HTR-8/SVneo (cell line): ENCODE measurements at places on chromosomes 3 and 15.

DNA sequence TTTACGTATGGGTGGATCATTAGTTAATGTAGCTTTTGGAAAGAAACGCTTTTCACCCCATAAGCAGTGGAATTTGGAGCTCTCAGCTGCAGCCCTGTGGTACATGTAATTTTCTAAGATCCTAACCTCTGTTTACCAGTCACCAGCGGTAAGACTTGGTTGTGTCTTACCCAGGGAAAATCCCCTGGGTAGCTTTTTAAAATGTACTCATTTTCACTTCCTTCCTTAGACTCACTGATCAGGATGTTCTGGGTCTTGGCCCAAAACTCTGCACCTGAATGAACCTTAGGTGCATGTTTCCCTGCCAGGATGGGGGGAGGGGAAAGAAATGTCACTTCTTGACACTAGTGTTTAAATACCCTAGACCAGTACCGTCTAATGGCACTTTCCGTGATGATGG lies 605.2 kb downstream of the MAGI1 start:
- DNase-seq, result no peak

- no peak for DNase-seq
These were observed 75.4 kb upstream of the HACD2 start for GRCh38 chr3:123660141-123660675.

DNA sequence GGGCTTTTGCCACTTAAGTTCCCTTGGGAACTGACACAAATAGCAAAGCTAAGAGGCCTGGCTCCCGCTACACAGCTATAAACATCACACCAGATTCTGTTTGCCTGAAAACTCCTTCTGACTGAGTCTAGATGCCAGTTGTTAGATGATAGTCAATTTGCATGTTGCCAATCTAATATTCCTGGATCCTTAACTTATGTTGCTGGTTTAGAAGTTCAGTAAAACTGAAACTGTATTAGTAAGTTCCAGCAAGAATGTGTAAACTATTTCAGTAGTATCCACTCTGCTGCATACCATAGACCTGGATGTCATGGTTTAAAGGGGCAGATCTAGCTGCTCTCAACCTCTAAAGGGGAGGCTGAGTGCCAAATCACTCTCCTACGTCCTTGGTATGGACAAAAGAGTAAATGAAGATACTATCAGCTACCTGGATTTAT lies 27.1 kb upstream of the LACTB start:
- DNase-seq, result peak; percentile 34

- no peak for DNase-seq
These were observed 622.2 kb downstream of the ZPLD1 start for GRCh38 chr3:103057003-103057402.

GRCh38 chr15:66144978-66145725 lies 108.4 kb downstream of the MEGF11 start:
- DNase-seq, result no peak

DNA sequence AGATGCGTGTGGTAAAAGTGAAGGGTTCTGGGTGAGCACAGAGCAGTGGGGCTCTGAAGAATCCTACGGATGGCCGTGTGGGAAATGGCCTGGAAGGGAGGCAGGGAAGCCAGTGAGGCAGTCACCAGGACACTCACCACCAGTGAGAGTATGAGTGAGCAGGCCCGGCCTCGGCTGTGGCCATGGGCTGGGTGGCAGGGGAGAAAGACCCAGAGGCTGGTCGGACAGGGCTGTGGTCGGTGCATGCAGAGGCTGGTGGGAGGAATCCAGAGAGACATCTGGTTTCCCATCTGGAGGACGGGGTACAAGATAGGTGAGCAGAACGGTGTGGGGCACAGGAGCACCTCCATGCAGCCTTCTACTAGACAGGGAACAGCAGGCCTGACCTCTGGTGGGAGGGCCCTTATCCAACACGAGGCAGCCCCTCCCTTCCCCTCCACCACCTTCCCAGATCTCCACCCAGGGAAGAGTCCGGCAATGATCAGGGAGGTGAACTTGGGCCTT lies 10.1 kb downstream of the PCSK6 start:
- DNase-seq, result no peak

- DNase-seq, result no peak
These were observed 130.4 kb downstream of the PPM1L start for GRCh38 chr3:160886421-160886820.

- DNase-seq, result no peak
These were observed 199.6 kb upstream of the GADL1 start for GRCh38 chr3:31094048-31094447.

DNA sequence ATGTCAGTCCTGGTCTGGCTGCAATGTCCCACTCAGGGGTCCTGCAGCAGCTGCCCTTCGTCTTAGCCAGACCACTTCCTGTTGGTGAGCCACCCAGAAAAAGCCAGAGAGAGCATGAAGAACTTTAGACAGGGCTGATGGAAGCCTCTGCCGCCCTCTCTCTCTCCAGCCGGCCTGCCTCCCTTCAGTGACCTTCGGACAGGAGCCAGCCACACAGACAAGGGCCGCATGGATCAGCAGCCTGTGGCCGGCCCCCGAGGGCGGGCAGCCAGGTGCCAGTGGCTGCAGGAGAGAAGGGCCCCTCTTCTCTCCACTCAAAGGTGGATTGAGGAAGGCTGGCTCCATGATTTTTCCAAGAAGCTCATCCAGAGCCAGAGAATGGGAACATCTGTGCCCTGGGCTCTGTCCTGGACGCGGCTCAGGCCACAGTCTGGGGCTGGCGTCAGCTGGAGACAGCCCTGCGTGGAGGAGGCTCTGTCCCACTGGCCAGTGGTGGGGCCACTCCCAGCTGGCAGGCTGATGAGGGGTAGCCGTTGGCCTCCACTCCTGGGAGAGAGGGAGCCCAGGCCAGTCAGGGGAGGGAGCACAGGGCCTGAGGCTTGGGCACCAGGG lies 42.9 kb downstream of the ISG20 start:
- DNase-seq, result no peak

DNA sequence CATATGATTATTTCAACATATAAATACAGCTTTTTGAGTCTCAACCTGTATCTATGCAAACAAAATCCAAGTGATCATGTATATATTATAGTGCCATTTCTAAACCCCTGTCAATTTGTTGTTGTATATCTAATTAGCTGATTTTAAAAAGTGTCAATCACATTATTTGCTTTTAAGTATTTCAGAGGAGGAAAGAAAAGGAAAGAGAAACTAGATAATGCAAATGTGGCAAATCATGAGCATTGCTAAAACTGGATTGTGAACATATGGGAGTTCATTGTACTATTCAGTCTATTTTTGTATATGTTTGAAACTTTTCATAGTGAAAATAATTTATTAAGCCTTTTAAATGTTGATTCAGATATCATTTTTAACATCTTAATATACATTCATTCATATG lies 190.7 kb downstream of the ZIC4 start:
- no peak for DNase-seq

DNA sequence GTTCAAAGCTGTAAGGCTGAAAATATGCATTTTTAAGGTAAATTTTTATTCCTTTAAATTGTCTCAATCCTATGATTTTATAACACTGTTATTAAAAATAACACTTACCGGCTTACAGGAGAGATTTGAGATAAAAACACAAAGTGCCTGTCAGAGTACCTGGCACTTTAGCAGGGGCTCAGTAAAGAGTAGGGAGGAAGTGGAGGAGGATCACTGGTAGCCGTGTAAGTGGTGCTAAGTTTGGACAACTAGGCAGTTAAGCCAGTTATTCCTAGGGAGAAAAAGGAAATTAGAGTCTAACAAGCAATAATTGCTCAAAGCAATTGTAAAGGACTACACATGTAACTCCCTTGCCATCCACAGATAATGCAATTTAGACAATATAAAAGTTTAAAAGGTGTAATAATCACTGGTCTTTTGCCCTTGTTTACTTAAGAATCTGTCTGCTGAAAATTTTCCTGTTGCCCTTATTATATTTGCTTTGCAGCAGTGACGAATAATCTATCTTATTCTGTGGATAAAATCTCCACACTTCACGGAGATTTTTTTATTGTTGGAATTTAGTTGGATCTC lies 204.8 kb downstream of the CDIN1 start:
- no peak for DNase-seq

GRCh38 chr3:116445990-116446389 lies 703 bp upstream of the LSAMP start:
- no peak for DNase-seq

GRCh38 chr3:69869643-69870042 lies 129.9 kb upstream of the SAMMSON start:
- peak; percentile 45 for DNase-seq

- no peak for DNase-seq
These were observed 4.5 kb upstream of the RPSA start for GRCh38 chr3:39401983-39402382.

- DNase-seq, result no peak
These were observed 61.8 kb downstream of the CACNA2D2 start for GRCh38 chr3:50441424-50442217.

GRCh38 chr3:125383744-125384143 lies 8.6 kb upstream of the ZNF148 start:
- DNase-seq, result no peak

- DNase-seq, result no peak
These were observed 611.7 kb downstream of the ZIC1 start for GRCh38 chr3:148020861-148021260.

- DNase-seq, result no peak
These were observed 100.5 kb upstream of the RNU6-1 start for GRCh38 chr15:67940324-67940719.

DNA sequence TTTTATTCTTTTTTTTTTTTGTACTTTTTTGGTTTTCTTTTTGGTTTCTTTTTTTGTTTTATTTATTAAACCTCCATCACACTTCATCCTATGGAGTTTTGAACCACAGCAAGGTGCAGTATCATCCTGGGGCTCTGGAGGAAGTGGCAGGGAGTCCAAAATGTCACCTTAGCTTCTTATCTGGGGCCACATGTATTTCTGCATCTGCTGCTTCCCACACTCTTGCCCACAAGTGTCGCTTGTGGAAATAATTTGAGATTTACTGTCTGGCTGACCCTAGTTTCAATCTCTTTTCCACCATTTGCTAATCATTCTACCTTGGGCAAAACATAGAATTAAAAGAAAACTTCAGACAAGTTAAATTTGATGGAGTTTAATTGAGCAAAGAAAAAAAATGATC lies 6.4 kb downstream of the OPA1 start:
- DNase-seq, result no peak

GRCh38 chr15:41512512-41512939 lies 1.1 kb downstream of the LTK start:
- DNase-seq, result no peak

- DNase-seq, result no peak
These were observed 285.3 kb upstream of the GADL1 start for GRCh38 chr3:31179768-31180167.

- DNase-seq, result no peak
These were observed 235.3 kb downstream of the C3orf38 start for GRCh38 chr3:88385090-88385489.

DNA sequence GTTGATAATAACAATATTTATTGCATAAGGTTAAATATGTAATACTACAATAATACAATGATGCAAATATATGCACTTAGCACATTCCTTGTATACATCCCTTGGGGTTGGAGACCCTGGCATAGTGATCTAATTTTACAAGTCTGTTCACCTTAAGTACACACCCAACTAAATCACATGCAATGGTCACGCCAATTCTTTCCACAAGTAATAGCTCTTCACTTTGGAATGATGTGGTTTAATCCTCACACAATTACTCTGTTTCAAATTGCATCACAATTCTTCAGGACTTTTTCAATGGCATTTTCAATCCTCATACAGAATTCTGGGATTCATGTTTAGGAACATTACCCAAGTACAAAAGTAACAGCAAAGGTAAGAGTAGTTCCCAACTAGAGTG lies 27.3 kb upstream of the SPRED1 start:
- no peak for DNase-seq

- DNase-seq, result no peak
These were observed 65.2 kb downstream of the MYLK start for GRCh38 chr3:123818921-123819429.

DNA sequence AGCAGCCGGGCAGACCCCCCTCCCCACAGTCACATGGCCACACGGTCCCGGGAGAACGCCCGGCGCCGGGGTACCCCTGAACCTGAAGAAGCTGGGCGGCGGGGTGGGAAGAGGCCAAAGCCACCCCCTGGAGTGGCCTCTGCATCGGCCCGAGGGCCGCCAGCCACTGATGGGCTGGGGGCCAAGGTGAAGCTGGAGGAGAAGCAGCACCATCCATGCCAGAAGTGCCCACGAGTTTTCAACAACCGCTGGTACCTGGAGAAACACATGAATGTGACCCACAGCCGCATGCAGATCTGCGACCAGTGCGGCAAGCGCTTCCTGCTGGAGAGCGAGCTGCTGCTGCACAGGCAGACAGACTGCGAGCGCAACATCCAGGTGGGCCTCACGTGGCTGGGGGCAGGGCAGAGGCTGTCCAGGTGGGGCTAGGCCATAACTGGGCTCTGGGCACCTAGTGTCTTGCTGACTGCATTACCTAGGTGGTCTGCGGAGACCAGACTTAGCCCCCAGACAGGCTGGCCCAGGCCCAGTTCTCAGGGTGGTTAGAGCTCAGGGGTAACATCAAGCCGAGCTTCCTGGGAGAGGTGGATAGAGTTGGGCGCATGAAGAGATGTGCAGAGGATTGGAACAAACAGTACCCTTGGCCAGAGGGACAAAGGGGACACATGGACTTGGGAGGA lies 6.1 kb downstream of the ZBTB47 start:
- DNase-seq, result no peak

GRCh38 chr15:60939389-60939788 lies 289.7 kb downstream of the RORA start:
- DNase-seq, result no peak

DNA sequence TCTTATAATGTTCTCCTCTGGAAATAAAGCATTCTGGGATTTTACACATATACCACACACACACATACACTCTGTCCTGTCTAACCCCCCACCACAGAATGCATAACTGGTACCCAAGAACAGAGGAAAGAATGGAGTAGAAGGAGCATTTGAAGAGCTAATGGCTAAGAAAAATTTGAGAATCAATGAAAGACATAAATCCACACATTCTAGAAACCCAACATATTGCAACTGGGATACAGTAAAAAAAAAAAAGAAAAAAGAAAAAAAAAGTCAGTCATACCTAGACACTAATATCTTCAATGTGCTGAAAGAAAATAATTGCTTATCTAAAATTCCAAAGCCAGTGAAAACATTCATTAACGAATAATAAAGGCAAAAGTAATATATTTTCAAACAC lies 20.9 kb downstream of the CEP70 start:
- no peak for DNase-seq

DNA sequence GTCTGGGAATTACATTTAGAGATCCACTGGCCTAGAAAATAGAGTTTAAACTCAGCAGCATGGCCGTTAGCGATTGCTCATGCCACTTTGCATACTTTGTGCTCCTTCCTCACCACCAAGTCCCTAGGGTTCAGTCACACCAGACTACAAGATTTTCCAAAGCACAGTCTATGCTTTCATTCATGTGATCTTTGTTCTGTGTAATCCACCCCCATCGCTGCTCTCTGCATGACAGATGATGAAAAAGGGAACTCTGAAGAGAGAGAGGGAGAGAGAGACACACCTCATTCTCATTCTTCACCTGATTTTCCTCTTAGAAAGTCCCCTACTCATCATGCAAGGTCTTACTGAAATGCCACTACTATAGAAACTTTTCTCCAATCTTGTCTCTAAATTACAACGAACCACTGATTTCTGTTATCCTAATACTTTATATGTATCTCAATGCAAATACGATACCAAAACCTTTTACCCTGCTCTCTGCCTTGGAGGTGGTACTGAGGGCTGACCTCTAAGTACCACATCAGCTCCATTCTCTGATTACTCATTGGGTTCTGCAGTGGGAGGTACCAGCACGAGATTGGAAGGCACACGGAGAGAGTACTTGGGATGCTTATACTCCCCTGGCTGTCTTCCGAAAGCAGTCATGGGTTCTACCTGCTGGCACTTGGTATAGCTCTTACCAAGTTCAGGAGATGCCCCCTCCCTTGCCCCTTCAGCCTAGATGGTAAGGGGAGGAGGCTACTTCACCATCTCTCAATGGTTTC lies 1.1 kb upstream of the PARP15 start:
- no peak for DNase-seq
